ENCODE measurements at places on chromosomes 1 and 21.
A peak's percentile ranks its signal among the peaks of the same experiment; 100 is the strongest.

- no peak for DNase-seq
Observed at GRCh38 chr1:72221811-72222210, 60.5 kb downstream of the NEGR1 start.

GRCh38 chr1:20370698-20371097, 80.0 kb downstream of the VWA5B1 start:
- no peak for DNase-seq

GRCh38 chr1:188170411-188170810, 1341.7 kb downstream of the PLA2G4A start:
- DNase-seq: no peak

GRCh38 chr1:50955116-50955515, 5.0 kb downstream of the FAF1 start:
- no peak for DNase-seq

DNA sequence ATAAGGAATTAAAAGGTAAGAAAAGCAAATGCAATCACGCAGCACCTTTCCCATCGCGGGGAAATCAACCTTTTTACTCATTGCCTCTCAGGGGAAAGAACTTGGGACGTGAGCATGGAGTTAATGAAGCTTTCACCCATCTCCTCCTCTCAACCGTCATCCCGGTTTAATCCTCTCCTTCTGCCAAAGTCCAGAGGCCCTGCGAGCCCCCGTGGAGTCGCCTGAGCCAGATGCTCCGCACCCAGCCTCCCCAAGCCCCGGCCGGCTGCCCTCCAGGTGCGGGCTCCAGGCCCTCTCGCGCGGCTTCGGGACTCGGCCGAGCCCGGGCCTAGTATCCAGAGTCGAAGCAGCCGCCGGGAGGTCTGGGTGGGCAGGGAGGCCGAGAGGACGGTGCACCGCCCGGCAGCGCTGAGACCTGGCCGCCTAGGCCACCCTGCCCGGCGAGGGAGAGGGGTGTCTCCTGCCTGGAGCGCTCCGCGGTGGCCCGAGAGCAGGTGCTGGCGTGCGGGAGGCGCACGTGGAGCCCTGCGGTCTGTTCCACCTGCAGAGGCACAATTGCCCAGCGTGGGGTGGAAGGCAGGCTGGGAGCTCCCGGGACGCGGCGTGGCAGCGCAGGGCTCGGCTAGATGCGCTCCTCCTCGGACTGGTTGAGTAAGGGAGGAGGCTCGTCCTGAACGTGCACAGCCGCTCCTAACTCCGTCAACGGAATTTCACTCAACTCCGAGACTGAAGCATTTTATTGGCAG, 218.5 kb downstream of the SDCCAG8 start:
- no peak for DNase-seq

DNA sequence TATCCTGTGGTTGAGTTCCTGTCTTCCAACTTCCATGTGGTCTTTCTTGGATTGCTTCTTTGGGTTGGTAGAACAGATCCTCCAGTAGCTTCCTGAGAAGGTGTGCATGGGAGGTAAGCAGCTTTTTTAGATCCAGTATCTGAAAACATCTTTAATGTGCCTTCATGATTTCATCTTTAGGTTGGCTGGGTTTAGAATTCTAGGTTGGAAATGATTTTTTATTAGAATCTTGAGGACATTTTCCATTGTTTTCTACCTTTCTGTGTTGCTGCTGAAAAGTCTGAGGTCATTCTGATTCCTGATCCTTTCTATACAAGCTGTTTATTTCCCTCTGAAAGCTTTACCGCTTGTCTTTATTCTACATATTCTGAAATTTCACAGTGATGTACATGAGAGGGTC, 94.8 kb downstream of the PEX14 start:
- no peak for DNase-seq

DNA sequence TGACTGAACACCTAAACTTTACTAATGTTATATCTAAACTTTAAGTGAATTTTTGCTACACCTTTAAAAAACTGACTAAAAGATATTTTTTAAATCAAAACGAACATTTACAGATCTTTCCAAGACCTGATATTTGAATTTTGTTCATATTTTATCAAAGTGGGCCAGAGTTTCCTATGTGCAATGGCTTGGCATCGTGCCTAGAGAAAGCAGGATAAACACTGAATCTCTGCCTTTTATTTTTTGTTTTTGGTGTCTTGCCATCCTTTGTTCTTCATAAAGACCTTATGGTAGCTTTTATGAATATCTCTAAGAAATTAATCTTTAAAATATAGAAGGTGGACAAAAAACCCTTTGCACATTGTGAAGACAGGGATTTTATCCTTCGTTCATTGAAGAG, 25.8 kb upstream of the VPS26C start:
- no peak for DNase-seq

- DNase-seq: no peak
Observed at GRCh38 chr1:228286505-228287417, 78.9 kb downstream of the OBSCN start.

DNA sequence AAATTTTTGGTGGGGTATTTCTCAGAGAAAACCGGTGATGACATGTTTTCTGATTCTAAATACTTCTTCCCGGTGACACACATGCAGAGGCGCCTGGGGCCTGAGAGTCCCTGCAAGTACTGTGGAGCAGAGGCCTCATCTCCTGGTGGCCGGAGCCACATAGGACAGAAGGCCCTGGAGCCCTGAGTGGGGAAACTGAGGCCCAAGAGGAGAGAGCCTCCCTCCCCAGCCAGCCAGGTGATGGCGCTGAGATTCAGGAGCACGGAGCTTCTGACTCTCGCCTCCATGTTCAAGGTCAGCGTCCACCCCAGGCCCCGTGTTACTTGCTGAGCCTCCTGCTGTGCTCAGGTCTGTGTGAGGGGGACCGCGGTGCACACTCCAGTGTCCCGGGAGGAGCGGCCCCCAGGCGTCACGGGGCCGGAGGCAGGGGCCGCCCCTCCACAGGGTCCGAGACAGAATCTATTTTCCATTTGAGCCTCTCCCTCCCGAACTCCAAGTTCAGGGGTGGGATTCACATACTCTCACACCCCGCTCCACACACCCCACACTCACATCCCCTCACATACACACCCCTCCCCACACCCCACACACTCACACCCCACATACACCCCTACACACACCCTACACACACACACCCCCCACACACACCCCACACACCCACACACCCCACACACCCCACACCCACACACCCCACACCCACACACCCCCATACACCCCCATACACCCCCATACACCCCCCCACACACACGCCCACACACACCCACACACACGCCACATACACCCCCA, 43.8 kb downstream of the SLX9 start:
- DNase-seq: no peak

- no peak for DNase-seq
Observed at GRCh38 chr1:41385398-41386195, 24.4 kb downstream of the FOXO6 start.

DNA sequence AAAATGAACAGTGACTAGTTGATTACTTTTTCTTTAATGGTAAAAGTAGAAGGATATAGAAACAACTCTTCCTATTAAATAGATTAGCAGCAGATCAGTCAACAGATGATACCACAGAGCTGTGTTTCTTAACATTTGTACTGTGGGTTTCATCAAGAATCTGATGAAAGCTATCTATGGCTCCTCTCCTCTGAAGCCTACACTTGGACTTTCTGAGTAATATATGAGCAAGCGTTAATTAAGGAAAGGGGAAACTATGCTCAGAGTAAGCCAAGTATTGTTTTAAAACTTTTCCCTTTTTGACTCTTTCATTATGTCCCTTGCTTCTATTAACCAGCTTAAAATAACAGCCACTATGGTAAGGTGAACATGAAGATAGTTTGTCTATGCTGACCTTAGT, 10.8 kb downstream of the ARID4B start:
- no peak for DNase-seq

- no peak for DNase-seq
Observed at GRCh38 chr1:1815606-1816281, 37.5 kb upstream of the NADK start.

DNA sequence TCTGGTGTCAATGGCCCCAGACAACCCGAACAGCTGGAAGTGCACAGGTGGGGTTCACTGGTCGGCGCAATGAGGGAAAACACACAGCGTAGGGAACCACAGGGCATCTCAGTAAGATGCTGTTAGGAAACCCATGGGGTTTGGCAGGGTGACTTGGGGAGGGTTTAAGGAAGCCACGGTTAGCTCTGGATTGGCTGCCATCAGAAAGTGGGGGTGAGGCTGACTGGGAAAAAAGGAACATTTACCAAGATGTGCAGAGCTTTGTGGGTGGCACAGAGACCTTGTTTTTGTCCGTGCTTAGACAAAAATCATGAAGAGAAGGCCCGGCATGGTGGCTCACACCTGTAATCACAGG, 11.0 kb downstream of the ALDH4A1 start:
- no peak for DNase-seq

- peak; percentile 37 for DNase-seq
Observed at GRCh38 chr1:7117399-7118281, 332.4 kb downstream of the CAMTA1 start.

- DNase-seq: no peak
Observed at GRCh38 chr1:94622757-94623156, 81.2 kb upstream of the F3 start.

- no peak for DNase-seq
Observed at GRCh38 chr1:94729267-94729666, 90.9 kb upstream of the SLC44A3 start.

GRCh38 chr21:15604413-15604812, 125.4 kb upstream of the USP25 start:
- no peak for DNase-seq

GRCh38 chr1:228098323-228098931, 4.7 kb downstream of the C1orf35 start:
- no peak for DNase-seq

- no peak for DNase-seq
Observed at GRCh38 chr1:74834261-74834660, 101.3 kb downstream of the TYW3 start.

DNA sequence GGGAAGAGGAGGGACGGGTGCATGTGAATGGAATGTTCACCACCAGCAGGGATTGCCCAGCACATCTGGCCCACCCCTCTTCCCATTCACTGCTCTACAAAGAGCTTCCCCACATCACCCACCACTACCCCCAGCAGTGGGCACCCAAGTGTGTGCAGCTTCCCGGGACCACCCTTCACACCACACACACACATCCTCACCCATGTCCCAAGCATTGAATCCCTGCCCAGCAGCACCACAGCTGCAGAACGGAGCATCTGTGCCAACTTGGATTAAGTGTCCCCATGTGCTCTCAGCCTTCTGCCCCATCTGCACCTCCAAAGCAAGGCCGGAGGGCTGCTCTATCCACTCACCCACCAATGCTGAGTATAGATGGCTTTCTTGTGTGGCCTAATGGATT, 141.4 kb downstream of the PSMG1 start:
- DNase-seq: no peak

- peak; percentile 77 for DNase-seq
Observed at GRCh38 chr1:212791261-212791675, 309 bp downstream of the NSL1 start.

- DNase-seq: no peak
Observed at GRCh38 chr21:39612233-39613040, at the start of gene B3GALT5. Gene B3GALT5 (plus strand): TSS chr21:39612940. CDS start chr21:39660560, 47,620 bp downstream.

GRCh38 chr1:221335161-221336101, 406.5 kb downstream of the DUSP10 start:
- peak; percentile 46 for DNase-seq

DNA sequence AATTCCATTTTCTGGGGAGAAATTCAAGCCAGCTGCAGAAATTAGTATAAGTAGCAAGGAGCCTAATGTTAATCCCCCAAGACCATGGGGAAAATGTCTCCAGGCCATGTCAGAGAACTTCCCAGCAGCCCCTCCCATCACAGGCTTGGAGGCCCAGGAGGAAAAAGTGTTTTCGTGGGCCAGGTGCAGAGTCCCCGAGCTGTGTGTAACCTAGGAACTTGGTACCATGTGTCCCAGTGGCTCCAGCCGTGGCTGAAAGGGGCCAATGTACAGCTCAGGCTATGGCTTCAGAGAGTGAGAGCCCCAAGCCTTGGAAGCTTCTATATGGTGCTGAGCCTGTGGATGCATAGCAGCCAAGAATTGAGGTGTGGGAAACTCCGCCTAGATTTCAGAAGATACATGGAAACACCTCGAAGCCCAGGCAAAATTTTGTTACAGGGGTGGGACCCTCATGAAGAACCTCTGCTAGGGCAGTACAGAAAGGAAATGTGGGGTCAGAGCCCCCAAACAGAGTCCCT, 286.3 kb downstream of the MATN1 start:
- DNase-seq: no peak

- no peak for DNase-seq
Observed at GRCh38 chr1:91073299-91073698, 51.5 kb upstream of the ZNF644 start.

DNA sequence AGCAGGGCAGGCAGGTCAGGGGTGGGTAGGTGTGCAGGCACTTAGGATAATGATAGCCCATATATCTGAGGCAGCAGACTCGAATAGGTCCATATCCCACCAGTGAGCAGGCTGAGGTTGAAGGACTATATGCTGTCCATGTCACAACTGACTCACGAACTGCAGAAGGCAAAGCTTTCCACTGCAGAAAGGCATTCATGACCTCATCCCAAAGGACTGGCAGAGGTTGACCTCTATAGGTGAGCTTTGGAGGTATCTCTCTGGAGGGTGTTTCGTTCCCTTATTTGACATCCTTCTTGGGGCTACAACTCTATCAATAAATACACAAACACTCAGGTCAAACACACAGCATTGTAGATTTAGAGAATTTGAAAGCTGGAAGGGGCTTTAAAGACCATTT, 42.8 kb upstream of the MARK1 start:
- no peak for DNase-seq

DNA sequence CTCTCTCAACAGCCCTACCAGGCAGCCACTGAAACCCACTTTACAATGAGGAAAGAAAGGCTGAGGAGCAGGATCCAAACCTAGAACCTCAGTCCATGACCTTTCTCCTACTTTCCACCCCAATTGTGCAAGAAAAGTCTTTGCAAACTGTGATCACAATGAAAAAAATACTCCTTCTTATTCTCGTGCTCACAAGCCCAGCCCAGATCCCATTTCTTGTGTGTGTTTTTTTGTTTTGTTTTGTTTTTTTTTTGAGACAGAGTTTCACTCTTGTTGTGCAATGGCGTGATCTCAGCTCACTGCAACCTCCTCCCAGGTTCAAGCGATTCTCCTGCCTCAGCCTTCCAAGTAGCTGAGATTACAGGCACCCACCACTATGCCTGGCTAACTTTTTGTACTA, 97.7 kb downstream of the CRYAA start:
- DNase-seq: no peak

GRCh38 chr21:15365751-15366392, 301.1 kb upstream of the NRIP1 start:
- no peak for DNase-seq

GRCh38 chr1:235996048-235996785, 68.7 kb downstream of the NID1 start:
- DNase-seq: no peak

GRCh38 chr21:27201197-27201596, 234.3 kb upstream of the ADAMTS5 start:
- DNase-seq: no peak

- DNase-seq: no peak
Observed at GRCh38 chr1:2573250-2573920, 13.2 kb upstream of the PRXL2B start.

DNA sequence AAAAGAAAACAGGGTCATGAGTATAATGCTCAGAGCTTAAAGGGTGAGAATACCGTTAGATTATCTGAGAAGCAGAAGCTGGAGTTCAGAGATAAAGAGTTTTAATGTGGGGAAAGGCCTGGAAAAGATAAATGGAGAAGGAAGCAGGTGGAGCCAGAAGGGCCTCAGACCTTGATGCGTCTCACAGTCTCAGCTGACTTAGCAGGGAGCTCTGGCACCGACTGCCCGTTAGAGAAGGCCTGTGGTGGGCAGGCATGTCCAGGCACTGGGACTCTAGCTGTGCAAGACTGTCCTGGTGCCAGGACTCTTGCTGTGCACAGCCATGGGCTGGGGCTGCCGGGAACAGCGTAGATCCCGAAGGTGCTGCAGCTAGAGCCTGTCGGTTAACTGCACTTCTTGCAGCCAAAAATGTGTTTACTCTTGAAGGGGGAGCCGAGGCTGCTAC, 3.8 kb upstream of the SLAMF9 start:
- no peak for DNase-seq
